Head of caudate nucleus (tissue), 42 donors: ENCODE measurements at places on chromosomes 7 and 10.
A peak's percentile ranks its signal among the peaks of the same experiment; 100 is the strongest.

GRCh38 chr7:151256410-151257045, 8.0 kb upstream of the SMARCD3 start:
- peak; percentile 57 for DNase-seq

DNA sequence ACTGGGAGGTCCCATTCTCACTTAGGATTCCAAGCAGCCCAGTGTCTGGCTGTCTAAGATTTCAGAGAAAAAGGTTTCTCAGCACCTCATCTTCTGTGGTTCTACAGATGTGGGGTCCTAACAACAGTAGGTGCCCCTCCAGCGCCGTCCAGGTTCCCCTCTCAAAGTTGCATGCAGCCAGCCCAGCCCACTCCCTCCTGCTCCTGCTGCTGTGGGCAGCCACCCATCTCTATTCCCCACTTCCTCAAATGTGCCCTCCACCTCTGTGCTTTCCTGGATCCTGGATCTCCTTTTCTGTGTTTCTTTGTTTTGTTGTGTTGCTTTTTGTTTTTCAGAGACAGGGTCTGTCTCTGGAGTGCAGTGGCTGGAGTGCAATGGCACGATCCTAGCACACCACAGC, 13.3 kb upstream of the SLC18A3 start:
- no peak for DNase-seq

DNA sequence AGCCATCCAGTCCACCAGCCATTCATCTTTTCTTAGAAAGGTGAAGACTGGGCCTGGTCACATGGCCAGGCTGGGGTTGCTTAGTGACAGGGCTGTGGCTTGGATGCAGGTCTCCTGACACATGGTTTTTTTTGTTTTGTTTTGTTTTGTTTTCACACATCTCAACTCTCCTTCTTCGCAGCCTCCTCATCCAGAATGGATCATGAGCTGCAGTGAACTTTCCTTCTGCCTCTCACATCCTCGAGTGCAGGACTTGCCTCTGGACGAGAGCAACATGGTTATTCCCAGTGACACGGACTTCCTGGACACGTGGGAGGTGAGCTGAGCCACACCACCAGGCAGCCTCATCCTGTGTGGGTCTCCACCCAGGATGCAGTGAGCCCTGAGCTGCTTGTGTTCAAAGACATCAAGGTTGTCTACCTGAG, 9.5 kb downstream of the AKR1E2 start:
- DNase-seq = no peak

DNA sequence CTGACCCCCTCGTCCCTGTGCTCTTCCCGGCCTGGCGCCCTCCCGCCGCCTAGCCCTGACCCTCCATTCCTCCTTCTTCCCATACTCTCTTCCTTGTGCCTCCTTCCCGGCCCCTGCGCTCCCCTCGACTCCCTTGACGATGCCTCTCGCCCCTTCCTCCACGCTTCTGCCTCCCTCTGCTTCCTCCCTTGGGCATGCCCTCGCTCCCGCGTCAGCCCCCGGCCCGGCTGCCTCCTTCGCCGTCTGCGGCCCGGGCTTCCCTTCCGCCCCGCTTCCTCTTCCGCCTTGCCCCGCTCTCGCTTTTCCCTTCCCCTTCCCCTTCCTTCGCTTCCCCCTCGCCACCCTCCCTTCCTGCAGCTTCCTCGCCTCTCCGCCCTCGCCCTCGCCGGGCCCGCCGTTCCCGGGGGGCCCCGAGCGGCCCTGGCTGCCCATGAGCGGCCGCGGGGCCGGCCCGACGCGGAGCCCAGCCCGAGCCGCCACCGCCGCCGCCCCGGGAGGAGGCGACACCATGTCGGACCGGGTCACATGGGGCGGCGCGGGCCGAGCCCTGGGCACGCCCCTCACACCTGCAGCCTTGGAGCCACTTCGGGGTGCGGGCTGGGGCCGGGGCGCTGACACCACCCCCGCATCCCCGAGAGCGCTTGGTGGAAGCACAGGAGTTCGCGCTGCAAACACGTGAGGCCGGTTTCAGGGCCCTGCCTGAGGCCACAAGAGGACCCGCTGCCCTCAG, at the start of gene FBXW4:
Gene FBXW4 (minus strand): TSS at position 497 of the 730 bp plus-strand sequence. CDS start 65 bp downstream, at position 432.
- DNase-seq = peak; percentile 77

DNA sequence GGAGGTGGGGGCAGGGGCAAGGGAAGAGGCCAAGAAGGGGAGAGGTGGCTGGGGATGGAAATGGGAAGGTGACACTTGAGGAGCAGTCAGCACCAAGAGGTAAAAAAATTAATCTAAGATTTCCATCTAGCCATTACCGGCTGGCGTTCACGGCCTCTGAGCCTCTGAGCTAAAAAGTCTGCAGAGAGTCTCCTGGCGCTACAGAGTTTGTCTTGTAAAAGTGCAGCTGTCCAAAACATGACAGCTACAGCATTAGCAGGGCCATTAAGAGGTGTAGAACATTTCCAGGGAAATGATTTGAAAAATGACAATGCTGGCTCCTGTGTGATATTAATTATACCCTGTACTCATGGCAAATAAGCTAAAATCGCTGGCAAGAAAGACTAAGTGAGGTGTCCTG, 167.6 kb downstream of the LRMDA start:
- no peak for DNase-seq

- DNase-seq = no peak
Observed at GRCh38 chr10:112583236-112583939, 136.4 kb downstream of the VTI1A start.

- DNase-seq = no peak
Observed at GRCh38 chr7:71325151-71325550, 193.2 kb downstream of the GALNT17 start.

- DNase-seq = no peak
Observed at GRCh38 chr10:110600487-110601101, 33.1 kb downstream of the SMC3 start.

GRCh38 chr7:50213622-50214017, 90.9 kb upstream of the IKZF1 start:
- DNase-seq = no peak

GRCh38 chr7:147053746-147054145, 937.1 kb downstream of the CNTNAP2 start:
- DNase-seq = no peak

GRCh38 chr7:114857605-114858004, 64.3 kb upstream of the MDFIC start:
- DNase-seq = no peak

- no peak for DNase-seq
Observed at GRCh38 chr10:98848361-98848760, 387.3 kb downstream of the HPSE2 start.

DNA sequence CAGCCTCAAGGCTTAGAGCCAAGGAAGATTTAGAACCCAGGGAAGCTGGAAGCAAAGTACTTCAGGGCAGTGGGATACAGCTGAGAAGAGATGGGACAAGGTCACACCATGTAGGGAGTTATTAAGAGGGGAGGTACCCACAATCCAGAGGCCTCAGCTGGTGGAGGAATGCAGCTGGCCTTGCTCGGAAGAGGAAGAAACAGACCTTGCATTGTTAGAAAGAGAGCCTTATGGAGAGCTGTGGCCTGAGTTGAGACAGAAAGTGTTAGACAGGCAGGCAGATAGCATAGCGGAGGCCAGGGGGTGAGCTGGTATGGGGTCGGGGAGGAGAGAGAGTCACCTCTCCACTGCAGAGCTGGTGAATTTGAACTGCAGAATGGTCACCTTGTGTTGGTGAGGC, 173.1 kb downstream of the JCAD start:
- DNase-seq = no peak

DNA sequence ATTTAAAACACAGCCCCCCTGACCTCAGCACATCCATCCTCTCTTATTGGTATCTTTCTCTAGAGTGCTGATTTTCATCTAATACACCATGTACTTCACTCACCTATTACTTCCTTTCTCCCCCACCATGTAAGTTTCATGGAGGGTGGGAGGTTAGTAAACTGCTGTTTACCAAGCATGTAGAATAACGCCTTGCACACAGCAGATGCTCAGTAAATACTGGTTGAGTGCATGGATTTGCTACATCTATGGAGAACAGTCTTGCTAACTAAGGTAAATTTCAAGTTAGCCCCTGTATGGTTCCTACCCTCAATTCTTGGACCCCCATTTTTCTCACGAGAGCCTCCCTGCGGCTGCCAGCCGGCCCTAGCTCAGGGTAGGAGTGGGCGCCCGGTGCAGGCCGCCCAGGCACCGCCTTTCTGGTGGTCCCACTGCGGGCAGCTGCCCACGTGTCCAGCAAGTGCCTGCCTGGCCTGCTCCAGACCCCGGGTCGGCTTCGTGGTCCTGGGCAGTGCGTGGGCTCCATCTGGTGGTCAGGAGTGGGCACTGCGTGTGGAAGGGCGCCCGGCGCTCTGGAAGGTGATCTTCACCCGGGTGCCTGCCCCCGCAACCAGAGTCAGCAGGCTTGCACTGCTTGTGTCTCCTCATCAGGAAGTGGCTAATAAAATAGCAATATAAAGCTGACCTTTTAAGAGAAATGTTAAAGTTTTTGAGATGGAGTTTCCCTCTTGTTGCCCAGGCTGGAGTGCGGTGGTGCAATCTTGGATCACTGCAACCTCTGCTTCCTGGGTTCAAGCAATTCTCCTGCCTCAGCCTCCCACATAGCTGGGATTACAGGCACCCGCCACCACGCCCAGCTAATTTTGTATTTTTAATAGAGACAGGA, 63.4 kb upstream of the DNAJB6 start:
- peak; percentile 71 for DNase-seq

- DNase-seq = no peak
Observed at GRCh38 chr7:157058701-157059100, 48.2 kb upstream of the MNX1 start.

GRCh38 chr10:44233561-44234482, 151.1 kb downstream of the CXCL12 start:
- DNase-seq = no peak

GRCh38 chr10:121845044-121845784, 82.6 kb downstream of the ATE1 start:
- DNase-seq = no peak
